Fibroblast of the conjunctiva (primary cell): ENCODE measurements at places on chromosomes 12 and 14.

- DNase-seq = no peak
Measured at GRCh38 chr14:39666386-39666785, 234.2 kb upstream of the FBXO33 start.

DNA sequence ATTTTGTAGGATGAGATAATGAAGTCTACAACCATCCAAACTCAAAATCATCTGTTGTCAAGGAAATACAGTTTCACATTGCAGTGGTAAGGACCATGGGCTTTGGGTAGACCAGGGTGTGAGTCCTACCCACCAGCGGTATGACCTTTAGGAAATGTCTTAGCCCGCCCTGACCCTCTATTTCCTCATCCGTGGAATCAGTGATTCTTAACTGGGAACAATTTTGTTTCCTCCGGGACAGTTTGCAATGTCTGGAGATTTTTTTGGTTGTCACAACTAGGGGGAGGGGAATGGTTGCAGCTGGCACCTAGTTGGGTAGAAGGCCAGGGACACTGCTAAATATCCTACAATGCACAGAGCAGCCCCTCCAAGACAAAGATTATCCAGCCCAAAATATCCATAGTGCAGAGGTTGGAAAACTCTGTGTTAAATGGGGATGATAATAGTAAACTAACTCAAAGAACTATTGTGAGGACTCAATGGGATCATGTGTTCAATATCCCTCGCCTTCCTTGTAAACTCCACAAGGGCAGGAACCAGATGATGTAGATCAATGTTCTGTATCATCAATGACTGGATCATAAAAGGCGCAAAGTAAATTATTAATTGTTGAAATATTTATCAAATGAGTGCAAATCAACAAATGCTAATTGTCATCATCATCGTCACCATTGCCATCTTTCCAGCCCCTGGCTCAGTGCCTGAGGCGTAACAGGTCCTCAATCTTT is 15.7 kb upstream of the IFT81 start:
- no peak for DNase-seq

DNA sequence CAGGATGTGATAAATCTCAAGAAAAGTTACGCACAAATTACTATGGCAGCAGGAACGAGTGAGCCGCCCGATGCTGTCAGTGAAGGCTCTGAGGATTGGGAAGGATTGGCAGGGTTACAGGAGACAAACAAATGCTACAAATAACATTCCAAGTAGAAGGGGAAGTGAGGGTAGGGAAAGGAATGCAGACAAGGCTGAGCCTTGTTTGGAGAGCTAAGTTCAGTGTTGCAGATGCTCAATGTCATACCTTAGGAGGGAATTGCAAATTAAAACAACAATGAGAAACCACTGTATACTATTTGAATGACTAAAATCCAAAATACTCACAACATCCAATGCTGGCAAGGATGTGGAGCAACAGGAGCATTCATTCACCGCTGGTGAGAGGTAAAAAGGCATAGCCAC is 1.3 kb downstream of the CLEC9A start:
- DNase-seq = no peak

GRCh38 chr14:89342049-89342448 is 75.0 kb downstream of the FOXN3 start:
- no peak for DNase-seq

DNA sequence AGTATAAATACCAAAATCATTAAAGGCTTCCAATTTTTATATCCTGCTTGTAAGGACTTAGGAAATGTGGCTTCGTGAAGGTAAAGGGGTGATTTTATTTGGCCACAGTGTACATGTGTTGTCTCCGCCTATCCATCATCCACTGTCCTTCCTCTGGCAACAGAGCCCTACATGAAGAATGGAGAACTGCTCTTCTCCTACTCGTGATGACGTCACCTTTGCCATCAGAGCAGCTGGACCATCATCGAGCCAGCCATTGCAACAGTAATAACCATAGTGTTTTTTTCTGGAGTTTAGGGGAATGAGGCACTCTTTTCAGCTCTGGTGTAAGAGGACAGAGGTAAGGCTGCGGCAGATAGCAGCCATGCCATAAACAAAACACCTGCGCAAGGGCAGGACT is 19.2 kb downstream of the ITPR2 start:
- DNase-seq = no peak

- no peak for DNase-seq
Measured at GRCh38 chr12:128844031-128844635, 9.1 kb upstream of the GLT1D1 start.

- DNase-seq = no peak
Measured at GRCh38 chr12:38391007-38391406, 74.4 kb downstream of the ALG10B start.

DNA sequence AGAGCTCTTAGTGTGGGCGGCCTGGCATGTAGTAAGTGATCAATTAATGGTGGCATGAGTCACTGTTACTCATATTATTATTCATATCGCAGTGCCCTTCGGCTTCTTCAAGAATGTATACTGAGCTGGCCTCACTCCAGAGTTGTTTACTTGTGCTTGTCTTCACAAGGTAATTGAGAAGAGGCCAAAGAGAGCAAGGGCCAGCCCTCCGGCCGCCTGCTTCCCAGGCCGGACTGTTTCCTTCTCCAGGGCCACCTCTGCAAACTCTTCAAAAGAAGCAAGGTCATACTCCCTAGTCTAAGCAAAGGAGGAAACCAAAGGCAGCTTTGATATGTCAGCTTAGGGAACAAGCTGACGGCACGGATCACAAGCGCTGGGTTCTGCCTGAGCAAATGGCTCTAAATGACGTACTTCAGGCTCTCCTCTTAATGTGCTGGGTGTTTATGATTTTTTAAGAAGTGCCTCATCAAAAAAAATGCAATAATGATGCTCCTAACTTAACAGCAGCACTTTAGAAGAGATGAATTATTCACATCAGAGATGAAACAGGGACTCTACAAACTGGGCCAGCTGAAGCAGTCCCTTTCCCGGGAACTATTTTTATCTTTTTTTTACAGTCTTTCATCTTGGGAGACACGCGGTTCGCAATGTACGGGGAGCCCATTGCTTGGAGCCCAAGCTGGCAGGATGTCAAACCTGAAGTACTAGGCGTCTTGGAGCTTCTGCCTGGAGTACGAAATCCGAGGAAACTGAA is 65.6 kb upstream of the DLK1 start:
- DNase-seq = no peak

GRCh38 chr14:40188006-40188405 is 755.8 kb upstream of the FBXO33 start:
- no peak for DNase-seq

DNA sequence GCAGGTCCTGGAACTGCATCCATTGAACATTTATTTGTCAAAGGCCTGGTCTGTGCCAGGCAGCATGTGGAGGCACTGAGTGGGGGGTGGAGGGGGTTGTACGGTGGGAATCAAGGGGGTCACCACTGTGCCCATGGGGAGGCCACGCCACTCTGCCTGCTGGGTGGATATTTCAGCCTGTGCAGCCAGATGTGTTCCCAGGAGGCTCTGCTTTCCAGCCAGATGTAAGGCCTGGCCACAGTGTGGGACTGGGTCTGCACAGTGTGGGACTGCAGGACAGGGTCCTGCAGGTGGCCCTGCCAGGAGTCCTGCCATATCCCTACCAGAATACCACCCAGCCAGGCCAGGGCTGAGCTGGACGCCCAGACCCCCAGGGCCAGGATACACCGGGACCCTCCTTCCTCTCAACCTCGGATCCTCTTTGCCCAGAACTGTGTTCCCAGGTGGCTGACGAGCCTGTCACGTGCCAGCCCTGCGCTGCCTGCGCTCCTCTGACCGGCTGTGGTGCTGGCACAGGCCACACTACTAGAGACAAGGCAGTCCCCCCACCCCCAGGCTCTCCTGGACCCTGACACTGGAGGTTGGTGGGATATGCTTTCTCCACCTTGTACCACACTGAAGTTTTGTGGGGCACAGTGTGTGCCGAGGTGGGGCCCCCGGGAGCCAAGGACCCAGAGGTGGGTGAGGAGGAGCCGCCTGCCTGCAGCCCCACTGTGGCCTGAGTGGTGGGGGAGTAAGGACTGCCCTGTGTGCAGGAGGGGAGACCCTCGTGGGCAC is 17.5 kb downstream of the XRCC3 start:
- DNase-seq = no peak

DNA sequence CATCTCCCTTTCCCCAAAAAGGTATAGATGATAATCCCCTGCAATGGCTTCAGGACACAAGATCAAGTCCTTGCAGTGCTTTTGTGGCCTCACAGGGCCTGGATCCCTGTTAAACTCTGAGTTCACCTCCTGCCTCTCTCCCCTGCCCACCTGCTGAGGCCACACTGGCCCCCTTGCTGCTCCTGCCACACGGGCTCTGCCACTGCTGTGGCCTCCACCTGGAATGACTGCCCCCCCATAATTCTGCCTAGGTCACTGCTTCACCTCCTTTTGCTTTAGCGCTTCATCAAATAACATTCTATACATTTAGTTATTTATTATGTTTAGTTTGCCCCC is 653 bp upstream of the IFI27 start:
- DNase-seq = no peak

DNA sequence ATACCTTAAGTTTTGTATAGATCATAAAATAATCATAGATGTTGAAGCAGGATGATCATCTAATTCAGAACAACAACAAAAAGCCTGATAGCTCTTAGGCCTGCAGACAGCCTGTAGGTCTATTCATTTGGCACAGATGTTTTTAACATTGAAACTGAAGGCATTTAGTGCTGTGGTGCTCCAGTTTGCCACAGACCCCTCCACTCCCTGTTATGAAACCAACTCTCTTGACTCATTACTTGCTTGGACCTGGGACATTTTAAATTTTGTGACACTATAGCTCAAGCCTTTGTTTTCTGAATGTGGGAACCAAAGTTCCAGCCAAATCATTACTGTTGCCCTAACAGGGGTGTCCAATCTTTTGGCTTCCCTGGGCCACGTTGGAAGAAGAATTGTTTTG is 9.1 kb downstream of the PRKCH start:
- no peak for DNase-seq

DNA sequence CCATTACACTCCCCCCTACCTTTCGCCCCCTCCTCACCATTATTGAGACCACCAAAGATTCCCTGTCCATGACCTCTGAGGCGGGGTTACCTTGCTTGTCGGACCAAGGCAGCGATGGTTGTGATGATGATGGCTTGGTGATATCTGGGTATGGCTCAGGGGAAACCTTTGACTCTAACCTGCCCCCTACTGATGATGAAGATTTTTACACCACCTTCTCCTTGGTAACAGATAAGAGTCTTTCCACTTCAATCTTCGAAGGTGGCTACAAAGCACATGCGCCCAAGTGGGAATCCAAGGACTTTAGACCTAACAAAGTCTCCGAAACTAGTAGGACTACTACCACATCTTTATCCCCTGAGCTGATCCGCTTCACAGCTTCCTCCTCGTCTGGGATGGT is 350.2 kb downstream of the DIO2 start:
- DNase-seq = no peak

DNA sequence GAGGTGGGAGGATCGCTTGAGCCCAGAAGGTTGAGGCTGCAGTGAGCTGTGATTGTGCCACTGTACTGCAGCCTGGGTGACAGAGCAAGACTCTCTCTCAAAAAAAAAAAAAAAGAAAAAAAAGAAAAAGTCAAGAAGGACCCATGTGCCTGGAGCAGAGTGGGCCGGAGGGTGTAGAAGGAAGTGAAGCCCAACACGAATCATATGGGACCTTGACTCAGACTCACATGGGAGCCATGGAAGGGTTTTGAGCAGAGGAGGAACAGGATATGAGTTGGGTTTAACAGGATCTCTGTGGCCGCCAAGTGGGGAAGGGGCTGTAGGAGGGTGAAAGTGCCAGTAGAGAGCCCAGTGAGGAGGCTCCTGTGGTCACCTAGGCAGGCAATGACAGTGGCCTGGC is 165.4 kb downstream of the PHETA1 start:
- no peak for DNase-seq

DNA sequence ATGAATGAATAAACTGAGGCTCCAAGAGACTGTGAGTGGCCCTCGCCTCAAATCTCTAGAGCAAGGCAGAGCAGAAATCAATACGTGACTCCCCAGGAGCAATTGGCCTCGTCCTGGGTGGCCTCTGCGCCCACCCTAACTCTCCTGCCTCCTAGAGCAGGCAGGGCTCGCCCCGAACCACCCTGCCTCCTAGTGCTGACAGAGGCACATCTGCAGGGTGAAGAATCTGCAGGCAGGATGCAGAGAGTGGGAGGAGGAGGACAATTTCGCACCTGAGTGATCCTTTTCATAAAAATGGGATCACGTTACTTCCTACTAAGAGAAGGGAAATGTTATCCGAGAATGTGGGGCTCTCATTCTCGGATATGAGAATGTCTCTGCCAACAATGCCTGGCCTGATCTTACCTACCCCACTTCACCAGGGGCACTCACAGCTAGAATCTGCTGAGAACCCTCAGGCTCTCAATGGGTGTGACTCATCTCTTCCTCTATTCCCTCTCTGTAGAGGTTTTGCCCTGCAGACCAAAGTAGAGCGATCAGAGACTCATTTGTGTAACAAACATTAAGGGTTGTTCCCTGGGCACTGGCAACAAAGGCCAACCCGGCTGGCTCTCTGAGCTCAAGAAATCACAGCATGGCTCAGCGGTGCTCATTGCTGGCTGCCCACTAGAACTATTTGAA is 61.7 kb upstream of the BCL2L14 start:
- no peak for DNase-seq

DNA sequence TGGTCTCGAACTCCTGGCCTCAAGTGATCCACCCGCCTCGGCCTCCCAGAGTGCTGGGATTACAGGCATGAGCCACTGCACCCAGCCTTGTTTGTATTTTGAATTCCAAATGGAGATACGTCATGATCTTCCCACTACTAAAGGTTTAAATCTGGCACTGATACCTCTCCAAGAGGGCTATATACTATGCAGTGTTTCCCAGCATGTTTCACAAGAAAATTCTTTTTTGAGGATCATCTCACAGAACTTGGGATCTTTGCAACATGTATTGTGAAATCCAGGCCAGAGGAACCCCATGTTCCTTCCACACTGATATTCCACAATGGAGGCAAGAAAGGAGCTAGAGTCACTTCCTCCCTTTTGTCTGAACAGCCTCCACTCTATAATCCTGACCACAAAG is 112.7 kb downstream of the NT5DC3 start:
- DNase-seq = peak; percentile 12

DNA sequence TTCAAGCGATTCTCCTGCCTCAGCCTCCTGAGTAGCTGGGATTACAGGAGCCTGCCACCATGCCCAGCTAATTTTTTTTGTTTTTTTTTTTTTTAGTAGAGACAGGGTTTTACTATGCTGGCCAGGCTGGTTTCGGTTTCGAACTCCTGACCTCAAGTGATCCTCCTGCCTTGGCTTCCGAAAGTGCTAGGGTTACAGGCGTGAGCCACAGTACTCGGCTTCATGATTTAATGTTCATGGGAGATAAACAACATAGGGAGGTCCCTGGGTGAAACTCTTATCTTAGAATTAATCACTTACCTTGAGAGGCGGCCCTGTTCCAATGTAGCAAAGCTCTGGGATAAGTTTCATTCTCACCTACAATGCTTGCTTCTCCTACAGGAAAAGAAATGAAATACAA is 48.3 kb downstream of the SEL1L start:
- no peak for DNase-seq

DNA sequence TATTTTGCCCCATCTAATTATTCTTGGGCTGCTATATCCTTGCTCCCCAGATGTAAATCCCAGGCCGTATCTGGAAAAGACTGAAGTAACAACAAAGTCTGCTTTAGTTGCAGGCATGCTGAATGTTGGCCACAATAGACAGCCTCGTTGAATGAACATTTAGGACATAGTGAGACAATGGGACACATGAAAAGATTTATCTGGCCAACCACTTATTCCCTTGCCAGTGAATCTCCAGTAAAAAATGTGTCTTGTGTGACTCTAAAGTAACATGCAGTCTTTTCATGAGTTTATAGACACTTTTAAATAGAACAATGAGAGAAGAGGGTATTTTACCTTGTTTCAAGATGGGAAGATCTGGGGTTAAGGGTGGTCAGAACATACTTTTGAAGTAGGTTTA is 60.2 kb upstream of the STXBP6 start:
- DNase-seq = no peak
